ENCODE measurements at places on chromosomes 7 and 10.

- no peak for DNase-seq
Measured at GRCh38 chr7:111558991-111559390, 3.3 kb downstream of the IMMP2L start.

DNA sequence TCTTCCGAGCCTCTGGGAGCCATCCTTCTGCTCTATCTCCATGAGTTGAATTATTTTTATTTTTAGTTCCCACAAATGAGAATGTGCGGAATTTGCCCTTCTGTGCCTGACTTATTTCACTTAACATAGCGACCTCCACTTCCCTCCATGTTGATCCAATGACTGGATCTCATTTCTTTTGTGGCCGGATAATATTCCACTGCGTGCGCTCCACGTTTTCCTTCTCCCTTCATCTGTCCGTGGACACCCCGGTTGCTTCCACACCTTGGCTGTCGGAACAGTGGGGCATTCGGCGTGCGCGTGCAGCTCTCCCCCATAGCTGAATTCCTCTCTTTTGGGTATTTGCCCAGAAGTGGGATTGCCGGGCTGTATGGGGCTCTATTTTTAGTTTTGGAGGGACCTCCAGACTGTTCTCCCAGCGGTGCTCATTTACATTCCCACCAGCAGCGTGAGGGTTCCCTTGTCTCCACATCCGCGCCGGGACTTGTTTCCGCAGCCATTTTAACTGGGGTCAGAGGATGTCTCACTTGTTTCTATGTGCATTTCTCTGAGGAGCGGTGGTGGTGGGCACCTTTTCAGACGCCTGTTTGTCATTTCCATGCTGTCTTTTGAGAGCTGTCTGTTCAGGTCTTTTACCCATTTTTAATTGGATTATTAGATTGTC lies 51.0 kb upstream of the SUN1 start:
- DNase-seq: no peak

- no peak for DNase-seq
Measured at GRCh38 chr7:19557726-19558465, 150.9 kb downstream of the POLR1F start.

GRCh38 chr10:70267161-70267933 lies 16.5 kb downstream of the NPFFR1 start:
- no peak for DNase-seq

- no peak for DNase-seq
Measured at GRCh38 chr10:16787361-16787791, 29.8 kb downstream of the RSU1 start.

GRCh38 chr10:102157224-102157623 lies 5.0 kb downstream of the NOLC1 start:
- no peak for DNase-seq

- DNase-seq: no peak
Measured at GRCh38 chr7:3439333-3440030, 138.4 kb downstream of the SDK1 start.

DNA sequence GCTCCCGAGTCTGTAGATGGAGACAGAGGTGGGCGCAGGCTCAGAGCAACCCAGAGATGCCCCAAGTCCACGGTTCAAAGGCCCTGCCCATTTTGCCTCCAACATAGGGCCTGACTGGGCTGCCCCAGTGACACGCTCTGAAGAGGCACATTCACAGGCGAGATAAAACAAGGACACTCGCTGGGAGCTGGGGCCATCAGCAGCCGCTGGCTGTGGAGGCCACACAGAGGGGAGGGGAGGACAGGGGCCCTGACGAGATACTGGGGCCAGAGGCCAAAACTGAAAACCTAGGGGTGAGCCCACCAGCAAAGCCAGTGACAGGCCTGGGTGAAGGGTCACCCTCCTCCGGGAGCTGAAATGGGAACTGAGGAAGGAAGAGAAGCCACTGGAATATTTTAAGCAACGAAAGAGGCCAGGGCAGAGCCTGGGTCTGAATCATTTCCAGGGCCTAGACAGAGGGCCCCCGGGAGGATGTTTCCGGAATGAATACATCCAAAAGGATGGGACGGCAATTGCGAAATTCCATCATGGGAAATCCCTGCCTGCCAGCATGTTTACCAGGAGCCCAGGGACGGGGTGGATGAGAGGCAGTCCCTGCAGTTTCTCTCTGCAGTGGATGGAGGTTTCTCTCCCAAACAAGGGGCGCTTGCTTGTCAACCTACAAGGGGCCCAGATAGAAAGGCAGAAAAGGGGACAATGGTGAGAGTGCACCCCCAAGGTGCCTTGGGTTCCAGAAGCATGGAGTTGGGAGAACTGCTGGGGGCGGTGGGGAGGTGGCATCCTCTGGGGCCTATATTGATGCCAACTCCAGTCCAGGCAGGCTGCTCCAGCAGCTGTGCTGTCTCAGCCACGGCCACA lies 29.0 kb upstream of the HSPA12A start:
- DNase-seq: no peak

GRCh38 chr7:148914208-148914777 lies 30.2 kb upstream of the EZH2 start:
- DNase-seq: no peak

DNA sequence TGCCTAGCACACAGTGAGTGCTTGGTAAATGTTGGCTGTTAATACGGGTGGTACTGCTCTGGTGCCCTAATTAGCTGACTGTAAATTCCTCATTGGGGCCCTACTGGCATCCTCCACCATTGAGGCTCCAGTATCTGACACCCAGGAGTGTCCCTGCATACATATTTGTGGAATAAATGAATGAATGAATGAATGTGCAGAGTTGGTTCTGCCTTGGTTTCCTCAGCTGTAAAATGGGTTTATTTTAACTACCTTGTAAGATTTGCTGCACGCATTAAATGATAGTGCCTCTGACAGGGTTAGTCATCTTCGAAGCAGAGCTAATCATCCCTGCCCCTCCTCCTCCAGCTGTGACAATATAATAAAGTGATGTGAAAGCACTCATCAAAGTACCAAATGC lies 45.8 kb downstream of the ALDH18A1 start:
- DNase-seq: no peak

DNA sequence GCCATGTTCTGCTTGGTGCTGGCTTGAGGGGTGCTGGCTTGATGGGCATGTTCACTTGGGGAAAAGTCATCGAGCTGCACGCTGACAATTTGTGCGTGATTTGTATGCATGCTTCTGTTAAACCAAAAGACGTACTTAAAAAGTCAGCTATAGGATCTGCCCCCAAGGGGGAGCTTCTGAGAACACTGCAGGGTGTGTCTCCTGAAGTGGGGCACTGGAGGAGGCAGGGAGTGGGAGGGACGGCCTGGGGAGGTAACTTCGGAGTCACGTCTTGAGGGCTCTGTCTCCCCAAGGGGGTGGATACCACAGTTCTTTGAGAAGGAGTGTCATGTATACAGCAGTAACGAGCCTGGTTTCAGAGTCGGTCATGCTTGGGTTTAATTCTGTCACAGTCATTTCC lies 406.5 kb downstream of the PLXNA4 start:
- DNase-seq: no peak

GRCh38 chr7:39642896-39643295 lies 19.5 kb downstream of the RALA start:
- no peak for DNase-seq

DNA sequence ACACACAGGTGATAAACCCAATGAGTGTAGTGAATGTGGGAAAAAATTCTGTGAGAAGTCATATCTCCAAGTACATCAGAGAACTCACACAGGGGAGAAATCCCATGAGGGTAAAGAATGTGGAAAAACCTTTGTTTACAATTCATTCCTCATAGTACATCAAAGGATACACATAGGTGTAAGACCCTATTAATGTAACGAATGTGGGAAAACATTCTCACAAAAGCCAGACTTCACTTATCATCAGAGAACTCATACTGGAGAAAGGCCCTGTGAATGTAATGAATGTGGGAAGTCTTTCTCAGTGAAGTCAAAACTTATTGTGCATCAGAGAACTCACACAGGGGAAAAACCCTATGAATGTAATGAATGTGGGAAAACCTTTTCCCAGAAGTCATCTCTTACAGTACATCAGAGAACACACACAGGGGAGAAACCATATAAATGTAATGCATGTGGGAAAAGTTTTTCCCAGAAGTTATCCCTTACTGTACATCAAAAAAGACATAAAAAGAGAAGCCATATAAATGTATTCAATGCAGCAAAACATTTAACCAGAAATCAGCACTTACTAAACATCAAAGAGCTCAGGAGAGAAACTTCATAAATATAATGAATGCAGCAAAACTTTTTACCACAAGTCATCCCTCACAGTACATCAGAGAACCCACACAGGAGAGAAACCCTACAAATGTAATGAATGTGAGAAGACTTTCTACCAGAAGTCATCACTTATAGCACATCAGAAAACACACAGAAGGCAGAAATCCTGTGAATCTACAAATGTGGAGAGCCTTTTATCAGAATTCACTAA lies 49.8 kb downstream of the ZNF239 start:
- DNase-seq: no peak

DNA sequence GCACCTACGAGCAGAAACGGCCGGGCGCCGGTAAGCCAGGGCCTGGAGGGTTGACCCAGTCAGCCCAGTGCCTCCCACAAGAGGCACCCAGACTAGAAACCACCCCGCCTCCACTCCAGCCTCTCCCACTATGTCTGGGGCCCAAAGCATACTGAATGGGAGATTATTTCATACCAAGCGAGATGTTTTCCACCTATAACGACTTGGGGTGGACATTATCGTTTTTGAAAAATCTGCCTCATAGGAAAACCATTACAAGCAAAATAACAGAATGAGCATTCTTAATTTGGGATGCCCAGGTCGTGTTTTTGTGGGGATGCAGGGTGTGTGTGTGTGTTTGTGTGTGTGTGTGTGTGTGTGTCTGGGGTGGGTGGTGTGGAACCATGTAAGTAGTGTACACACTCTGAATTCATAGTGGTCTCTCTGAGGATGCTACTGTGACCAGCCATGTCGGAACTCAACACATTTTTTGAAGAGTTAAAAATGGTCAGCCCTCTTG lies 1.6 kb downstream of the HOXA6 start:
- DNase-seq: no peak

- DNase-seq: no peak
Measured at GRCh38 chr7:153322991-153323390, 563.4 kb downstream of the ACTR3B start.

Data from activated CD8-positive, alpha-beta memory T cell treated with anti-CD3 and anti-CD28 coated beads for 48 hours (primary cell).